Activated naive CD4-positive, alpha-beta T cell treated with Interleukin-2 at 50 U/mL for 16 hours (primary cell): ENCODE measurements at places on chromosomes 1 and 21.
A peak's percentile ranks its signal among the peaks of the same experiment; 100 is the strongest.

DNA sequence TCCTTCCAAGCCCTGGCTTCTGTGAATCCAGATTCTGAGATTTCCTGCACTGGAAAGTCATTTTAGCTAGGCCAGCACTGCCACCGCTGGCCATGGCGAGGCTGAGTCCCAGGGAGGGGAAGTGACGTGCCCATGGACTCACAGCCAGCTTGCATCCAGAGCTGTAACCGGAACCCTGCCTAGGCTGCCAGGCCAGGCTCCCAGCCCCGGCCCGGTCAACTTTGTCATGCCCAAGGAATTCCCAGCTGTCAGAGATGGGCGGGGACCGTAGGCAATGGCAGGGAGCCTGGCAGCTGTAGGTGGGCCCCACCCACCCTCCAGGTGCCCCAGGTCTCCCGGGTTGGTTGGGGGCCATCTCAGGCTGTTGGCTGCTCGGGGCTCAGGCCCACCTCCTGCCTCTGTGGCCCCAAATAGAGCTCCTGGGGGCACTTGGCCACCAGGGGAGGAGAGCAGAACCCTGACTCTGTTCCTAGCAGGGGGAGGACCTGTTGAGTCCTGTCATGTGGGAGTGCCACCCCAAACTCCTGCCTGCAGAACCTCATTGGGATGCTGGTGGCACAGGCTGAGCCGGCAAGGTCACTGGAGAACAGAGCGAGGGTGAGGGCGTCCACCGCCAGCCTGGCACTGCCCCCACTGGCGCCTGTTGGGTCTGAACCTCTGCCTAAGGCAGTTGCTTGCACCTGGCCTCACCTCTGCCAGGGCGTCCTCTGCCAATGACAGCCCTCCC is 57.8 kb downstream of the FOXO6 start:
- DNase-seq = no peak

- no peak for DNase-seq
Measured at GRCh38 chr1:155860970-155861510, 1.7 kb downstream of the SYT11 start.

DNA sequence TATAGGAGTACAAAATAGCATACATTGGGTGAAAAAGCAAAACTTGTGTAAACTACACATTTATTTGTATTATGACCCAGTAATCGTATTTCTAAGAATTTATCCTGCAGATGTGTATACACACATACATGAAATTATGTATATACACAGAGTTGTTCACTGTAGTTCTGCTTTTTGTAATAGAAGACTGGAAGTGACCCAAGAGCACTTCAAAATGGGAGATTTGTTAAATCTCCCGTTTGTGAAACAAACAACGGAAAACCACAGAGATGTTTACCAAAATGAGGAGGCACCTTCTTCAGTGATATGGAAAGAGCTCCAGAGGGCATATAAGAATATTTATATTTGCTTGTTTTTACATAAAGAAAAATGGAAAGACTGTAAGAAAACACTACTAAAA is 18.0 kb upstream of the MNDA start:
- DNase-seq = no peak

GRCh38 chr1:22163564-22163963 is 20.7 kb upstream of the WNT4 start:
- DNase-seq = no peak

GRCh38 chr1:95249916-95250315 is 15.9 kb downstream of the RWDD3 start:
- no peak for DNase-seq

- peak; percentile 55 for DNase-seq
Measured at GRCh38 chr21:42609811-42610210, 43.6 kb upstream of the PDE9A start.
